NCI-H2081 (cell line): ENCODE measurements at places on chromosomes 3 and 15.

GRCh38 chr3:29653680-29654079 is 372.8 kb downstream of the RBMS3 start:
- no peak for DNase-seq

DNA sequence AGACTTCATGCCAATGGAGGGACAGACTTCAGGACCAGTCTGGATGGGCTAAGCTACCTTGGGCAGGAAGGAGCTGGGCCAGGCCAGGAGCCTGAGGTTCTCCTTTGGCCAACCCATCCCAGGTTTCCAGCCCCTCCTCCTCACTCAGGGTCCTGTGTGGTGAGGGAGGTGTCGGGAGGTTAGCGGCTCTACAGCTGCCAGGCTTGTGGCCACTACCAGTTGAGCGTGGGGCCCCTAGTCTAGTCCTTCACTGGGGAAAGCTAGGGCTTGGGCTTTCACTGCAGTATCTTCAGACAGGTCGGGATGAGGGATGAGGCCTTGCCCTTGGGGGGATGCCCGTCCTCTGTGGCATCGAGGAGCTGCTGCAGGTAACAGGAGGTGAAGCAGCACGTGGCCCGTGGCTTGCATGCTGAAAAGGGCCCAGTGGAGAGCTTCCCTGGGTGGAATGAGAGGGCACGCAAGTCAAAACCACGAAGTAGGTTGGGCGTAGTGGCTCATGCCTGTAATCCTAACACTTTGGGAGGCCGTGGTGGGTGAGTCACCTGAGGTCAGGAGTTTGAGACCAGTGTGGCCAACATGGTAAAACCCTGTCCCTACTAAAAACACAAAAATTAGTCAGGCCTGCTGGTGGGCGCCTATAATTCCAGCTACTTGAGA is 8.5 kb upstream of the FANCD2 start:
- no peak for DNase-seq

DNA sequence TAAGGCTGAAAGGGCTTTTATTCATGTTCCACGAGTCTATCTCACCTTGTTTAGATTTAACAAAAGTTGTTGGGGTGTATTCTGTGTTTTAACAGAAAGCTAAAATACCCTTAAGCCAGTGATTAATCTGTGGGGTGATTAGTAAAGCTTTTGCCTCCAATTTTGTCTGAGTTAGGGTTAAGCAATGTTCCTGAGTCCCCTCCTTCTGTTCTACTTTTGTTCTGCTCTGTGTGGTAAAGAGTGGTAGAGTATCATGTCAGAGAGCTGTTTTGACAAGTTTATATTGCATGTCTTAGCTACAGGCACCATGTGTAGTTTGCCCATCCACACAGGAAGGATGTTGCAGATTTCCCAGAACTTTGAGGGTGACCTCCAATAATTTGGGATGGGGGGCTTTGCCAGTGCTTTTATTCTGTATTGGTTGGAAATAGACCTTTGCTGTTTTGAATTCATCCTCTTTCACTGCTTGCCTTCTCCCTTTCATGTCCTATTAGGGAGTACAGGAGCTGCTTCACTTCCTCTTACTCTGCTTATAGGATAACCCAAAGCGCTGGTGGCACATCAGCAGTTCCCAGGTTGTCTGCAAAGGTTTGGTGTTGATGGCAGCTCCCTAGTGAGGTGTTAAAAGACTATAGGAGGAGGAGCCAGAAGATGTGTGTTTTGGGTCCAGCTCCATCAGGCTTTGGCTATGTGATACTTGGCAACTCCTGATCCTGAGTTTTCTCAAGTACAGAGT is 7.4 kb downstream of the PDE8A start:
- DNase-seq, result no peak

GRCh38 chr3:134624537-134625287 is 26.1 kb downstream of the KY start:
- DNase-seq, result no peak

GRCh38 chr3:164451072-164451910 is 627.0 kb downstream of the SI start:
- peak; percentile 75 for DNase-seq

GRCh38 chr3:69751074-69751476 is 11.8 kb downstream of the MITF start:
- DNase-seq, result no peak

DNA sequence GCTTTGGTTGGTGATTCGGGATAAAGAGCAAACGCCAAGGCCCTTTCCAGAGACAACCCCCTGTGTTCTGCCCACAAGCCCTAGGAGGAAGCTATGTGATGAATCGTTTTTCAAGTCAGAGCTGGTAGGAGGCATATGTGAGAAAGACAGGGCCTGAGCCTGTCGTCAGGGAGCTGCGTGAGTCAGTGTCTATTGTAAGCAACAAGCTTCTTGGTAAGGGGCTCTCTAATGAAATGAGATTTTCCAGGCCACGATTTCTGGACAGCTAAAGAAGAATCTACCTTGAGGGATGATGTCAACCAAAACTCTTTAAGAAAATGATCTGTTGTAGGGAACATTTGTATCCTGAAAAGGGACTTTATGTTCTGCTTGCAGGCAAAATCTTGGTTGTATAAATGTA is 318.9 kb upstream of the IL12A start:
- DNase-seq, result no peak

DNA sequence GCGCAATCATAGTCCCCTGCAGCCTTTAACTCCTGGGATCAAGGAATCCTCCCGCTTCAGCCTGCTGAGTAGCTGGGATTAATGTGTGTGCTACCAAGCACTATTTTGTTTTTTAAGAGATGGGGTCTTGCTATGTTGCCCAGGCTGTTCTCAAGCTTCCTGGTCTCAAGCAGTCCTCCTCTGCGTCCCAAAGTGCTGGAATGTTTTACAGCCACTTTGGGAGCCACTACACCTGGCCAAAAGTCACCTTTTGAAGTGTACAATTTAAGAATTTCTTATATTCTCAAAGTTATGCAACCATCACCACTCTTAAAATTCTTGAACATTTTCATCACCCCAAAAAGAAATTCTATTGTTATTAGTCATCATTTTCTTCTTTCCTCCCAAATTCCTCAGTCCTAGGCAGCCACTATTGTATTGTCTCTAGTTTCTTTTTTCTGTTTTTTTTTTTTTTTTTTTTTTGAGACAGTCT is 17.8 kb downstream of the CDV3 start:
- no peak for DNase-seq

DNA sequence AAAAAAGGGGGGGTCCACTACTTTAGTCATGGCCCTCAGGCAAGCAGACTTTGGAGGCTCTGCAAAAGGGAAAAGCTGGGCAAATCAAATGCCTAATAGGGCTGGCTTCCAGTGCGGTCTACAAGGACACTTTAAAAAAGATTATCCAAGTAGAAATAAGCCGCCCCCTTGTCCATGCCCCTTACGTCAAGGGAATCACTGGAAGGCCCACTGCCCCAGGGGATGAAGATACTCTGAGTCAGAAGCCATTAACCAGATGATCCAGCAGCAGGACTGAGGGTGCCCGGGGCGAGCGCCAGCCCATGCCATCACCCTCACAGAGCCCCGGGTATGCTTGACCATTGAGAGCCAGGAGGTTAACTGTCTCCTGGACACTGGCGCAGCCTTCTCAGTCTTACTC is 15.3 kb downstream of the ZMAT3 start:
- DNase-seq, result no peak

- no peak for DNase-seq
Measured at GRCh38 chr3:35484929-35485530, 154.3 kb upstream of the ARPP21 start.
